ENCODE measurements at places on chromosomes 3 and 15. TPM values are rescaled to one million over a fixed set of nuclear protein-coding genes. Genes with fewer than 3 reads are reported as not detected.

Gene MCF2L2
- 1.4 TPM for total RNA-seq

Gene RRP9
- total RNA-seq: 9.6 TPM

Gene THAP10
- 2.3 TPM for total RNA-seq

- no peak overlapping the region for H3K27ac ChIP-seq
- H3K36me3 ChIP-seq: no peaks in the 10 kb centered on the region
- H3K27me3 ChIP-seq: no peaks in the 10 kb centered on the region
- DNase-seq: no peak
- H3K4me3 ChIP-seq: no peak overlapping the region
- H3K4me1 ChIP-seq: no peaks in the 10 kb centered on the region
Measured at GRCh38 chr3:7249493-7250076, 388.7 kb downstream of the GRM7 start.

DNA sequence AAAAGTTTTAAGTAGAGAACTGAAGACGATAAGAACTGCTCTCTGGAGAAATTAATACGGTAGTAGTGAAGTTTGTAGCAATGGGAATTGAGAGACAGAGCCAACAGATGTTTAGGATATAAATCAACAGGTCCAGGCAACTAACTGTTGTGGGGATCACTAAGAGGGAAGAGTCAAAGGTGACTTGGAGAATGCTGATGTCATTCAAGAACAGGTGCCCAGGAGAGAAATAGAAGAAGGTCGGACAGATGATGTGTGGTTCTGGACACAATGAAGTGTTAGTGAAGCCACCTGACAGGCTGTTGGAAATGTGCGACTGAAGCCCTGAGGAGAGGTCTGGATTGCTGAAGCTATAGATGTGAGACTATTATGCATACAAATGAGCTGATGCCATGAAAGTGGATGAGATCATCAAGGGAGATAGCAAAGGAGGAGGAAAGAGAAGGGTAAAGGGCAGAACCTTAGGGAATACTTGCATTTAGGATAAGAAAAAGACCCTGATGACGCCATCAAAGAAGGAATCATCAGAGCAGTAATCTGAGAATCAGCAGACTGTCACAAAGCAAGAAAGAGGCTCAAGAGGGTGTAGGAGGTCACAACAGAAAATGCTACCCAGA is 183.7 kb downstream of the FRMD5 start:
- H3K4me1 ChIP-seq: no peaks in the 10 kb centered on the region
- H3K27me3 ChIP-seq: no peaks in the 10 kb centered on the region
- no peaks in the 10 kb centered on the region for H3K36me3 ChIP-seq
- H3K4me3 ChIP-seq: no peak overlapping the region
- DNase-seq: no peak

DNA sequence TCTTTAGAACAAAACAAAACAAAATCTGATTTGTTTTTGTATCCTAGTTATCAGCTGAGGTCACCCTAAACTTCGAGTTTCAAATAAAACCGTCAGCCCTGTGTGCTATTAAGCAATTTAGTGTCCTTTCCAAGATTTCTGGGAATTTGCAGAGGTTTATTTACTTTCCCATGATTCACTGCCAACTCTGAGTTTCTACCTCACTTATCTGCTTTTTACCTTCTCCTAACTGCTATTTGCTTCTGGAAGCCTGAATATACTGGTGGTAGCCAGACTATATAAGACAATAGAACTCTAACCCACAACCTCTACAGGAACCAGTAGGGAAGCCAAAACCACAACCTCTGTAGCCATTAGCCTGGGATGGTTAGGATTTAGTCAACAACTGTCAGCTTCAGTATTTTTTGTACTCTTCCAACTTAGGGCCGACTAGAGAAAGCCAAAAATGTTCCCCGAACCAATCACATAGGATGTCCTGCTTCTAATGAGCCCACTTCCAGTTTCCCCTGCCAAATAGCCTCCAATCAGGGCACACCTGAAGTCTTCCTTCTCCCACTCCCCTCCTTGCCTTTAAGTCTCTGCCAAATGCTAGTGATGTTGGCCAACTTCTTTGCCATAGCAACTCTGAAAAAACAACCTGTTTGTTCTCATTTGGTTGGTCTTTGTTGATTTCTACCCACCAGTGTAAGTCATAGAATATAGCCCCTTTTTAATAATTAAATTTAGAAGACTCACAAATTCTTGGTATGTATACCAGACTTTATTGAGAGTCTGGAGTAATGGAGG is 273.1 kb downstream of the ULK4 start:
- no peaks in the 10 kb centered on the region for H3K36me3 ChIP-seq
- no peak for DNase-seq
- H3K27me3 ChIP-seq: no peaks in the 10 kb centered on the region
- no peak overlapping the region for H3K4me3 ChIP-seq
- no peak overlapping the region for H3K27ac ChIP-seq
- H3K4me1 ChIP-seq: no peaks in the 10 kb centered on the region

DNA sequence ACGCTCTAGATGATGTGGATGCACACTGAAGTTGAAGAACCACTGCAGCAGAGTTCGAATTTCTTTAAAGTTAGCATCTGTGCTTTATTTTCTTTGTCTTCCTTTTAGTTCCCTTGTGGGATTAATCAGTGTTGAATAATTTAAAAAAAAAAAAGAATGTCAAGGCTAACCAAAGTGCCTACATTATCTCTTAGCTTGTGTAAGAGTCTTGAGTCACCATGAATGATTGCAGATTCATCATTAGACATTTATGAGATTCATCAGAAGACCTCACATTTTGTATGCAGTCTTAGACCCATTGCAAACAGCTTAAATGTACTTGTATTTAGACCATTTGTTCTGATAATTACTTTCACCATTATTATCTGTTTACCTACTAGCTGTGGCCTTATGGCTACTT is 182.2 kb downstream of the FNDC3B start:
- no peak overlapping the region for H3K27ac ChIP-seq
- H3K36me3 ChIP-seq: no peaks in the 10 kb centered on the region
- no peaks in the 10 kb centered on the region for H3K27me3 ChIP-seq
- H3K4me1 ChIP-seq: no peaks in the 10 kb centered on the region

Data from colonic mucosa (tissue), 4 donors.